Inflammatory macrophage (primary cell): ENCODE measurements at places on chromosomes 11 and 22.
A peak's percentile ranks its signal among the peaks of the same experiment; 100 is the strongest.

GRCh38 chr11:101030692-101031091, 98.9 kb downstream of the PGR start:
- DNase-seq = no peak

- DNase-seq = no peak
Observed at GRCh38 chr11:95338430-95338991, 107.5 kb upstream of the SESN3 start.

GRCh38 chr11:122756417-122756816, 81.9 kb upstream of the CRTAM start:
- DNase-seq = peak; percentile 88

GRCh38 chr11:26947379-26947844, 46.5 kb upstream of the FIBIN start:
- no peak for DNase-seq

DNA sequence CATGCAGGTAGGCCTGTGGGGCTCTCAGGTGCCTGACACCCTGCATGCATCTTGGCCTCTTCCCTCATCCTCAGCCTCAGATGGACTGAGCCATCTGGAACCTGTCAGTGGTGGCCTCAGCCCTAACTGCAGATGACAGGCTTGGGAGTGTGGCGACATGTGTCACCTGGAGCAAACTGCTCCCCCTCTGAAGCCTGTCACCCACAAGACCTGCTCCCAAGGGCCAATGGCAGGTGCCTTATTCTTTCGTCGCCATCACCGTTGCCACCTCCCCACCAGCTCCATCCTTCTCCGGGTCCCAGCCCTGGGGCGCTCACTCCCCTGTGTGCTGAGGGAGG, 3.6 kb upstream of the SEPTIN5 start:
- DNase-seq = no peak

GRCh38 chr11:72321381-72321996, 77.5 kb upstream of the PHOX2A start:
- no peak for DNase-seq

DNA sequence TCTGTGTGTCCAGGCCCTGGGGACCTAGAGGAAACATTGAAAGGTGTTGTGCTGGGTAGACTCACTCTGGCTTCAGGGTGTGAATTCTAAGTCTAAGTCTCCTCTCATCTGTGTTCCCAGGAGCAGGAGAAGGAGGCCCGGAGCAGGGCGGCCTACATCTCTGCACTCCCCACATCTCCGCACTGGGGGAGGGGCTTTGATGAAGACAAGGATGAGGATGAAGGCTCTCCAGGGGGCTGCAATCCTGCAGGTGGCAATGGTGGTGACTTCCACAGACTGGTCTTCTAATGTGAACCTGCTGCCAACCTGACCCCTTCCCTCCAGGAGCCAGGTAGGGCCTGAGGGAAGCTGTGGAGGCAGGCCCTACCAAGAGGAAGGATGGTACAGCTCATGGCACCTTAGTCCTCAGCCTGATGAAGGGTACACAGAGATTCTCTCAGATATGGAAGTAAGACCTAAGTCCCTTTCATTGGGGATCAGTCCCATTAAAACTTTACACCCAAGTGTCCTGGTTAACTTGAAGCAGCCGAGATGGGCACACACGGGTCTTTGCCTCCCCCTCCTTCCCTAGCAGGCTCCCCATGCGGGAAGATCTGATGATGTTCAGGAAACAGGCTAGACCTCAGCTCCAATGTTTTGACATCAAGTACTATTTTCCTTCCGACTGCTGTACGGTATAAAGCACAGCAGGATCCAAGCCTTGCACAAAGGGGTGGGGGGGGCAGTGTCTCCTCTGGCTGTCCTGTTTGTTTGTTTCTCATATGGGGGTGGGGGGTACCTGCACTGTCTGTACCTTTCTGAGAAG, 25.0 kb downstream of the USP35 start:
- no peak for DNase-seq

- DNase-seq = no peak
Observed at GRCh38 chr11:86167499-86168164, 76.9 kb upstream of the EED start.

- no peak for DNase-seq
Observed at GRCh38 chr11:113255096-113255495, 59.3 kb upstream of the TTC12 start.

GRCh38 chr11:81022057-81022456, 1581.2 kb upstream of the TENM4 start:
- no peak for DNase-seq

DNA sequence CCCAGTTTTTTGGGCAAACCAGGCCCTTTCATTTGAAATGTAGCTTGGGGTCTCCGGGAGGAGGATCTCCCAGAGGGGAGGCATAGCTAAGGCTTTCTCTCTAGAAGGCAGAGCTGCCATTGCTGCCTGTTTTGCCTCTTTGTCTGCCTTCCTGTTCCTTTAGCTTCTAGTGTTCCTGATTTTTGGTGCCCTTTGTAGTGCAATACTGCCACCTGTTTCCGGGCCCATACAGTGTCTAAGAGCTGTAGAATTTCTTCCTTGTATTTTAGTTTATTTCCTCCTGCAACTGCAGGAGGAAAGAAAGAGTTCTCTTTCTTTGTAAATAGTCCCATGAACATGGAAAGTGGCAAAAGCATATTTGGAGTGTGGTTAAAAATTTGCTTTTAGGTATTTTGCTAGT, 19.3 kb upstream of the GLYATL1 start:
- peak; percentile 10 for DNase-seq

DNA sequence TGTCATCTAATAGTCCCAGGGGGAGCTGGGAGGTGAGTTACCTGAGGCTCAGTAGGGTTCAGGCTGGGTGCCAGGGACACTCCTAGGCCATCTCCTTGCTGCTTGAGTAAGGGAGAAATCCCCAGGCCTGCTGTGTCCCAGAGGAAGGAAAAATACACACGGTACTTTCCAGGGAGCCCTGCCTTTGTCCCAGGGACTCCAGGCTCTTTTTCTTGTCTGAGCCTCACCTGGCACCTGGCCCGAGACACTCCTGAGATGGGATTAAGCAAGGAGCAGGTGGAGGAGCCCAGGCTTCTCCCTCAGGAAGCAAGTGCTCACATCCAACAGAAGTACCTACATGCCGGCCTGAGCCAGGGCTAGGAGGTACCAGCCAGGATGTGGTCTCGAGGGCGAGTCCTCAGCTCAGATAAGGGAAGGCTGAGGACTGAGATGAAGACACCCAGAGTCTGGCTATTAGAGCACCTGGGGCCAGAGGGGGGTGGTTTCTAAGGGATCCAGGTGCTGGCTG, 899 bp upstream of the KLHDC7B start:
- DNase-seq = no peak

- DNase-seq = no peak
Observed at GRCh38 chr11:91163619-91164451, 941.0 kb upstream of the CHORDC1 start.

- DNase-seq = no peak
Observed at GRCh38 chr11:122077459-122077858, 38.6 kb downstream of the BLID start.

DNA sequence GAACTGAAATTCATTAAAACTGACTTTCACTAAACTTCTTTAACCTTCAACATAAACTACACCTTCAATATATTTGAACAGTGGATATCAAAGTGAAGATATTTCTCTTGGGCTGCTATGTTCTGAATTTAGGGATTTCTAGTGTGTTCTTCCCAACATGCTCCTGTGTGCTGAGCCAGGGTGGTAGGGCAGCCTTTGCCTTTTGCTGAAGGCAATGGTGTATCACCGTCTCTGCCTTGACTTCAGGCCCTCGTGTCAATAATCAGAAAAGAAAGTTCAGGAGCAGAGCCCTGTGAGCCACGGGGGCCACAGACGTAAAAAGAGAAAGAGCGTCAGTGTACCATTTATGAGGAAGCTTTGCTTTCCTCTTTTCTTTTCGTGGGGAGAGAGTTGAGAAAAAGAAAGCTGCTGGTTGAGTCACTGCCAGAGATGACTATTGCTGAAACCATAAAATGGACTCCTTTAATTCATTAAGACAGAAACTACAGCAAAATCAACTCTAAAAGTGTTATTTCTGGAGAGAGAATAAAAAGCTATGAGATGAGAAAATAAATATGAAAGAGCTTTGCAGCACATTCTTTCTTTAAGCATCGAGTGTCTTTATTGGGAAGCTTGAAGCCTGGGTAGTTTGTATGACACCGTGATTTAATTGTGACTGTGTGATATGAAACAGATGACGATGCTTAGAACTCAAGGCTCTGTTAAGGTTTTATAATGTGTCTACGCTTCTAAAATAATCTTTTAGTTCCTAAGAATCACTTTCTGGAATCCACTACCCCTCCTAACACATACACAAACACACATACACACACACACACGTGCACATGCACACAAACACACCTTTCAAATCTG, 271.8 kb upstream of the MTNR1B start:
- peak; percentile 23 for DNase-seq

GRCh38 chr11:1855886-1856265, 3.0 kb downstream of the LSP1 start:
- DNase-seq = no peak
